ENCODE measurements at places on chromosomes 3 and 15.

GRCh38 chr3:129966876-129967275 lies 7.6 kb upstream of the TRH start:
- no peak for DNase-seq

- no peak for DNase-seq
Measured at GRCh38 chr3:64623125-64623524, 64.7 kb downstream of the ADAMTS9 start.

- no peak for DNase-seq
Measured at GRCh38 chr3:129793319-129793718, 100.2 kb downstream of the TMCC1 start.

DNA sequence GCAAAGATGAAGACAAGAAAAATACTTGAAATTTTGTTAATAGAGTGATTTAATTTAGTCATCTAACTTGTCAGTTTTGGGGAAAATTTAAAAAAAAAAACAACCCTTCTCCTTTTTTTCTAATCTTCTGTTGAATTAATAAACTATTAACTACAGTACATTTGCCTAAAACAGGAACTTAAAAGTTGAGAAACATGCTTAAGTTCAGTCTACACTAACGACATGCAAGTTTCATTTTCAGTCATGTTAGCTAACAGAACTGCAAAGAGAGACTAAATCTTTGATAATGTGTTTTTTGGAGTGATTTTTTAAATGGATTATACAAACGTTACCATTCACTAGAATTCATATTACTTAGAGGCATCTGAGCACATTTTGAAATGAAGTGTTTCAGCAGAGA lies 71.9 kb upstream of the MBNL1 start:
- no peak for DNase-seq

GRCh38 chr3:185207931-185208746 lies 45.7 kb downstream of the EHHADH start:
- DNase-seq: no peak

DNA sequence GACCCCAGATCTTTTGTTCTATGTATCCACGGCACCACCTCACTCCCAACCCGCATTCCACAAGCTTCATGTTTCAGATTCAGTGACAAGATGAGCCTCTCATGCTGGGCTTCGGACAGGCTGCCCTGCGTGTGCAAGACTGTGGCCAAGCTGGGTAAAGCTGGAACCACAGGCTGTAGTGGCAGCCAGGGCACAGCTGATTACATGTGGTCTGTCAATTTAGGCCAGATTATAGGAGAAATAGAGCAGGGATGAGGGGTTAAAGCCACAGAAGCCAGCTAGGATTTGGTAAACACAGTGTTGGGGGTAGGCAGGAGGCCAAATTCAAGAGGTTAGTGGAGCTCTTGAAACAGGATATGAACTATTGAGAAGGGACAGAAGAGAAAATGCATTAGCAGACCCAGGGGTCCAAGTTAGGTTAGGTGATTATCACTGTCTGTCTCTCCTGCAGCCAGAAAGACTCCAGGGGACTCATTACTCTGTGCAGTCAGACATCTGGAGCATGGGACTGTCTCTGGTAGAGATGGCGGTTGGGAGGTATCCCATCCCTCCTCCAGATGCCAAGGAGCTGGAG lies 12.9 kb downstream of the SNAPC5 start:
- no peak for DNase-seq

- no peak for DNase-seq
Measured at GRCh38 chr3:66638717-66639116, 137.9 kb upstream of the LRIG1 start.

- DNase-seq: no peak
Measured at GRCh38 chr15:31265871-31266711, 60.5 kb upstream of the KLF13 start.

- no peak for DNase-seq
Measured at GRCh38 chr3:110738531-110738930, 333.1 kb upstream of the NECTIN3 start.

DNA sequence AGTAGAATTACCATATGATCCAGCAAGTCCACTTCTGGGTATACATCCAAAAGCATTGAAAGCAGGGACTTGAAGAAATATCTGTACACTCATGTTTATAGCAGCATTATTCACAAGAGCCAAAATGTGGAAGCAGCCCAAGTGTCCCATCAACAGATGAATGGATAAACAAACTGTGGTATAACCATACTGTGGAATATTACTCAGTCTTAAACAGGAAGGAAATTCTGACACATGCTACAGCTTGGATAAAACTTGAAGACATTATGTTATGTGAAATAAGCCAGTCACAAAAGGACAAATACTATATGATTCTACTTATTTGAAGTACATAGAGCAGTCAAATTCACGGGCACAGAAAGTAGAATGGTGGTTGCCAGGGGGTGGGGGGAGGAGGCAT lies 91.2 kb downstream of the HMG20A start:
- peak; percentile 44 for DNase-seq

DNA sequence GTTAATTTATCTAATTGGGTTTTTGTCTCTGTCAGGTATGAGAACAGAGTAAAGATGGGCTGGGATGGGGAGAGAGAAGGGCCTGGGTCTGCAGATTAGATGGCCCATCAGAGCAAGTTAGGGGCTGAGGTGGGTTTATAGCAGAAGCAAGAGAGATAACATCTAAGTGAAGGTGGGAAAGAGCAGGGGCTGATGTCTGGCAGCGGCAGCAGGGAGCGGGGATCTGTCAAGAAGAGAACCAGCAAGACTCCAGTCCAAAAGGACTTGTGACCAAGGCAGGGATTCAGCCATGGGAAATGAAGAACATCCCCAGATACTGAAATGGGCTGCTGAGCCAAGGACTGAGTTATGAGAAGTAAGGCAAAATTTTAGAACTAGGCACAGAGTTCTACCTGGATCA lies 320.6 kb upstream of the TBL1XR1 start:
- DNase-seq: no peak

GRCh38 chr3:183711516-183711915 lies 13.9 kb downstream of the YEATS2 start:
- DNase-seq: no peak

DNA sequence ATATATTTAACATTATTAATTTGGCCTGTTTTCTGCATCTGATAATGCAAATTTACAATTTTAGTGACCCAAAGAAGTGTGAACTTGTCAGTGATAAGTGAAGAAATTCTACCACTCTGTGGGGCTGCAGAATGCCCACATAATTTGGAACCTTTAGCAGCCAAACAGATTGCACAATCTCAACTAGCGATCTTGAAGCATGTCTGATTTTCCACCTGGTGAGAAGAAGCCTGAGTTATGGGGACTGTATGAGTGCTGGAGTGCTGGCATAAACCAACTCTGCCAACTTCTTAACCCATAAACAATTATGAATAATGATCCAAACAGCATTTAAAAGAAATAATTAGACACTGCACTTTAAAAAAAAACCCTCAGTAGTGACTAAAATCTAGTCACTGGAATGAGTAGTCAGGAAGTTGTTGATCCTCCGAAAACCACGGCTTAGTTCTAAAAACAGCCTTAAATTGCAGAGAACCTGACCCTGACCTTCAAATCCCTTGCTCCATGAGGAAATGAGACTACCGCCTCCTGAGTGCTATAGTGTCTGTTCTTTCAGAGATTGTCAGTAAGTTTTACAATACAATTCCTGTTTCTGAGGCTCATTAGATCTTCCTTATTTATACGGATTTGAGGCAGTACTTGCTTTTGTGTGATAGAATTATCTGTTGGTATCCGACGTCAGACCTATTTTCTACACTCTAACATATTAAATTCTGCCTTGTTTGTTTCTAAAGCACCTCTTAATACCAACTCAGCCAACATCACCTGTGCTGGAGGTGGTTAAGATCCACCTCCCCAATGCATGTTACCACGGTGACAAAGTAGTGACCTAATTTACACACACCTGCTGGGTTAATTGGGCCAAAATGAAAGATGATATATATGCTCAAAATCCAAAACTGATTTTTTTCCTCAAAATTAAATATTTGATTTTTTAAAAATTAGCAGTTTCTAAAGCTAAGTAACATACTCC lies 267.7 kb downstream of the ZBTB20 start:
- no peak for DNase-seq

DNA sequence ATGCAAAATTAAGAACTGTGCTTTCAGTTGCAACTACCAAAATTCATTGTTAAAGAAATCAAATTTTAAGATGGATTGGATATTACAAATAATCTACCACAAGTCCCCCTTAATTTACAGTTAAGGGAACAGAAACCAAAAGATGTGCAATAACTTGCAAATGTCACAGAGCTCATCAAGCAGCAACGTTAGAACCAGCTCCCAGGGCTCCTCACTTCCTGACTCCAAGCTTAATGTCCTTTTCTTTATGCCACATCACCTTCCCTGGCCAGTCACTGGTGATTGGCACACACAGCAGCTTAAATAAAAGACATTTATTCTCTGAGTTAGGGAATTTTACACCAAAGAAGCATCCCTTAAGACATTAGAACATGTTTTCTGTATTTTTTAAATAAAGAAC lies 159.7 kb downstream of the RSL24D1 start:
- DNase-seq: no peak

DNA sequence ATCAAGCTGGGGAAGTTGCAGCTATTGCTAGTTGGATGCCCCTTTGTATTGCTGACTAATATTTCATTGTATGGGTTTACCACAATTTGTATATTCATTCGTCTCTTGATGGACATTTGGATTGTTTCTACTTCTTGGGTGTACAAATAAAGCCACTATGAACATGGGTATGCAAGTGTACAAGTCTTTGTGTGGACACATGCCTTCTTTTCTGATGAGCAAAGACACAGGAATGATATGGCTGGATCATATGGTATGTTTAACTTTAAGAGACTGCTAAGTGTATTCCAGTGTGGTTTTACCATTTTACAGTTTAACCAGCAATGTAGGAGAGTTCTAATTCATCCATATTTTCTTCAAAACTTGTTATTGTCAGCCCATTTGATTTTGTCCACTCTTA lies 32.2 kb downstream of the NECTIN3 start:
- no peak for DNase-seq

GRCh38 chr15:101332061-101332467 lies 37.0 kb upstream of the SNRPA1 start:
- no peak for DNase-seq

DNA sequence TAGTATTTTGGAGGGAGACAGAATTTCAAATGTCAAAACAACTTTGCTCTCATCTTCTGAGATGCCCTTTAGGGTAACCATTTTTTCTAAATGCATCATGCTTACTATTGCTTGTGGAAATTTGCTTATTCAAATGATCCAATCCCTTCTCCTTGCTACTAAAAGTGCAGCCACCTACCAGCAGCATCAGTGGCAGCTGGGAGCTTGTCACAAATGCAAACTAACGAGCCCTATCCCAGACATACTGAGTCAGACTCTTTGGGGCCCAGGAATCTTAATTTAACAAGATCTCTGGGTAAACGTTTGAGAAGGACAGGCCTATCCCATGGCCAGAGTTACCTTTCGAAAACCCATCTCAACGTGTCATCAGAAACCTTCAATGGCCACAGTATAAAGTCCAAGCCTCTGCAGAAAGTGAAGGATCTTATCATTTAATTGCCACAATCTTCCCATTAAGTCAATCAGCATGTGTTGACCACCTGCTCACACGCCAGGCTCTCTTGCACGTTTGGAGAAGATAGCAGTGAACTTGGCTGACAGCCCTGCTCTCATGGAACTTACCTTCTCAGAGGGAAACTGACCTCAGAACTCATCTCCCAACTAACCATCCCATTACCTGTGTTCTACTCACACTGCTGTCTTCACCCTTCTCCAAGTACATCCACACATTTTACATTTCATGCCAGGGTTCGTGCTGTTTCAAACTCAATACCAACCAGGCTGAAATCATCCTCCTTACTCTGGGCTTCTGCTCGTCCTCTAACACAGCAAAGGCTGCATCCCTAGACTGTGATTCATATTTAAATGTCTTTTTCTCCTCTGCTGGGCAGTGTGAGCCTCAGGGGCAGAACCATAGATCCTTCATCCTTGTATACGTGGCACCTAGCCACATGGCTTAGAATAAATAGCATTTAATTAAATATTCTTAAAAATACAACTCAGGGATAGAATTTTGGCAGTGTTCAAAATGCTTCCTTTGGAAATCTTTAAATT lies 24.8 kb upstream of the VGLL4 start:
- no peak for DNase-seq

DNA sequence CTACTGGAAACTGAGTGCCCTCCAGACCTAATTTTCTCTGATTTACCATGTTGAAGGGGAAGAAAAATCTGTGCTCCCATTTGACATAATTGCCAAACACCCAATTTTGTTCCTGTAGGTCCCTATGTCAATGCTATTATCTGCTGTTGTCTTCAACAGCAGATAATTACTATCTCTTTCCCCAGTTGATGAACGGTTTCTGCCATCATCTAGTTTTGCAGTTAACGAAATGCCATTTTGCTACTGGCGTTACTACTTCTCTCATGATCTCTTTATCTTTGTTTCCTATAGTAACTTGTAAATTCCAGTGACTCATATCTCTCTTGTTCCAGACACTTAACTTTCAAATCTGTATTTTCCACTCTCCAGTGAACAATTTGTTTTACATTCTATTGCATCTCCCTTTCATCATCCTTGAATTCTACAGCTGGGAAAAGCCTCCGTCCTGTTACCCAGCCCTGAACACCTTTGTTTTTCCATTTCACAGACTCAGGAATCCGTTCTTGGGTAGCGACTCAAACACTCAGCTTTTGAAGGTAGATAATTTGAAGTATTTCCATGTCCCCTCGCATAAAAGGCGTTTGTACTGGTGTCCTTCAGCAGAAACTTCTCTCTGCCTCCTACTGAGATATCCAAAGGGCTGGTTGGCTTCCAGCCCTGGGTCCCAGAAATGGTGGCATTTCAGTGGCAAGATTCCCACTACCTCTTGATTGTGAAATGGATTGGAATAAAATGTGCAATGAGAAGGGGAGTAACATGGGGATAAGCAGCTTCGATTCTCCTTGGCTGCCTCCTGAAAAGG lies 111.7 kb downstream of the FOXB1 start:
- no peak for DNase-seq

GRCh38 chr15:55588070-55588814 lies at the start of gene PYGO1:
PYGO1 (minus strand) TSS chr15:55588345; CDS start chr15:55587883, 462 bp downstream.
- peak; percentile 51 for DNase-seq

DNA sequence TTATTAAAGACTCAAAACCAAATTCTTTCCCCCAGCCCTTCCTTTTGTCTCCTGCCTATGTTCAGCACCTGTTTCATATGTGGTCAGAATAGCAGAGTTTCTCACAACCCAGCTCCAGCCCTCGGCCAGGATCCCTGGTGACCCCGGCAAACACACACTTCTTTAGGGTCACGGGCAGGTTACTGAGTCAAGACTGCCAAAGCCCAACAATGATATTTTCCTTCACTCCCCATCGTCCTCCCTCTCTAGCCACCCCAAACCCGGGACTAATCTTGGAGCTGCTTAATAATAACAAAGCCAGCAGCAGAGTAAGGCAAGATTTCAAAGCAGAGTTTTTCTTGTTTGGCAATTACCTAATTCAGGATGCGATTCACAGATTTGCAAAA lies 25.5 kb downstream of the RARB start:
- DNase-seq: no peak

GRCh38 chr15:50593761-50594160 lies 47.3 kb upstream of the USP50 start:
- no peak for DNase-seq

GRCh38 chr15:29904757-29905417 lies 82.6 kb upstream of the TJP1 start:
- no peak for DNase-seq

- no peak for DNase-seq
Measured at GRCh38 chr15:66216806-66217205, 36.7 kb downstream of the MEGF11 start.

Data from lung microvascular endothelial cell (primary cell).